ENCODE measurements at places on chromosomes 1 and 21.

DNA sequence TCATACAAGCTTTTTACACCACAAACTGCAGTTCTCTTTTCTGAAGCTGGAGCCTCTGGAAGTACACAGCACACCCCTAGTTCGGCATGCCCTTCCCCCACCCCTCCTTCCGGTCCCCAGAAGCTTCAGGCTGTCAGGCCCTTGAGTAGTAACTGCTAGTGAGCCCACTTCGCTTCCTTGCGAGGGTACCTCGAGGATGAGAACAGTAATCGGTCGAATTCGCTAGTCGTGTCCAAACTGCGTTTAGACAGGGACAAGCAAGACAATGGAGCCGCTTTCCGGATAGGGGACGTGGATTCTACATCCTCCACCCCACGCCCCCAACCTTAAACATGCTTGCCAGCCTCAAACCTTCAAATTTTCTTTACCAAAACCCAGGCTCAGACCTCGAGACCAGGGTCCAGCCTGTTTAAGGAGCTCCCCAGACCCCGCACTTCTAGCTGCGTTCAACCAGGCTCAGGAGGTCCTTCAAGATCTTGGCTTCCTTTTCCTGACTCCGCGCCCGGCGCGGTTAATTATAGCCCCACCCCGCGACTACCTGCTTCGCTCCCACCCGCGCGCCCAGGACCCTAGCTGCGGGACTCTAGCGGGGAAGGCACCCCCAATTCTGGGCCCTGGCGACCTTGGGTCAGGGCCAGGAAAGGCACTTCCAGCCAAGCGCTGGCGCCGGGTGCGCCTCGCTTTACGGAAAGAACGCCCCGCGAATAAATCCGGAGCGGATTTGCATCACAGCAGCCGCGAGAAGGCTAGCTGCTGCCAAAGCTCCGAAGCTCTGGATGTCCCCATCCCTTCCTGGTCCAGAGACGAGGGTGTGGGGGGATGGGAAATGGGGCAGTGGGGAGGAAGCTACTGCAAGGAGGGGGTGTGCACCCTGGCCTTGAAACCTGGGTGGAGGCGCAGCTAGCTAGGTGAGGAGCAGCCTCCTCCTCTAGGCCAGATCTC lies 8.1 kb upstream of the TSPAN1 start:
- DNase-seq: no peak

- no peak for DNase-seq
These were observed 75.4 kb downstream of the TENT5C start for GRCh38 chr1:117681093-117681900.

DNA sequence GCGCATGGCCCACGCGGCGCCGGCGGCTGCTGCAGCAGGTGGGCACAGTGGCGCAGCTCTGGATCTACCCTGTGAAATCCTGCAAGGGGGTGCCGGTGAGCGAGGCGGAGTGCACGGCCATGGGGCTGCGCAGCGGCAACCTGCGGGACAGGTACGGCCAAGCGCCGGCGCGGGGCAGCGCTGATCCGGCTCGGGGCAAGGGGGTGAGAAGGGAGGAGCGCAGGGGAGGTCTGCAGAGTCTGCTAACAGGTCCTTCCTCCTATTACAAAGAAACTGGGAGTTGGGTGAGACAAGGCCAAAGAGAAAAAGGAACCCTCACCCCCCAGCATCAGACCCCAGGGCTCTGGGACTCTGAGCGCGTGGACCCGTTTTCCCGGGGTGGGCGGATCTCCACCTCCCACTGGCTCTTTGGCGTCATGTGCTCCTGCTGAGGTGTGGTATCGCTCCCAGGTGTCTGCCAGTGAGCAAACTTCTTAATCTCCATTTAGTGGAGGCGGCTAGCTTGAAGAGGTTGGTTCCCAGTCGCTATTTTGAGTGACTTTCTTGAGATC lies 431 bp downstream of the MTARC1 start:
- DNase-seq: no peak

DNA sequence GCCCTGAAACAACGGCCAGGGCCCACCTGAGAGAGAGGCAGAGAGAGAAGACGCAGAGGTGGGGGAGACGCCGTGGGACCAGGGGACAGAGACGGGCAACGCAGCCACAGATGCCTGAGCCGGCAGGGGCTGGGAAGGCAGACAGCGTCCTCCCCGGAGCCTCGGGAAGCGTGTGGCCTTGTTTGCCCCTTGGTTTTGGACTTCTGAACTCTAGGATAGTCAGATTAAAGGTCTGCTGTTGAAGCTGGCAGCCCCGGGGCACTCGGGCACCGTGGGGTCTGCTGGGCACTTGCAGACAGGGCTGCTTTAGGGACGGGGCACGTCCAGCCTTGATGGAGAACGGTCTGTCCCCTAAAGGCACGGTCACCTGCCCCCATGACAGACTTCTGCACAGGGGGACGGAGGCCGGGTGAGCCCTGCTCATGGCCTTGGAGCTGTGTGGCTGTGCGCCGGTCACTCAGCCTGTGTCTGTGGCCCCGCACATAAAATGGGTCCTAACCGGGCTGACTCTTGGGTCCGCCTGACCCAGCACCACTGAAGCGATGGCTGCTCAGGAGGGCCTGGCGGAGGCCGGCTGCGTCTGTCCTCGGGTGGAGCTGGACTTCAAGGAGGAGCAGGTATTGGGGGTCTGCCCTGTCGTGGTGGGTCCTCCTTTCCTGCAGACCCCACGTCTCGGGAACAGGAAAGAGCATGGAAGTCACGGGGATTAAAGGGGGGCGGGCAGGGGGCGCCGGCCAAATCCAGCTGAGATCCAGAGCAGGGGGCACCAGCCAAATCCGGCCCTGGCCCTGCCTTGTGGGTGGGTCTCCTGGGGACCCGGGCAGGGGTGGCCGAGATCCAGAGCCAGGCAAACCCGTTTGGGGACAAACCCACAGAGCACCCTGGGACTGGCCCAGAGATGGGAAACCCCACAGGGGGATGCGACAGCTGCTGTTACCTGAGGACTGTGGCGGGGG lies 9.6 kb upstream of the RNF223 start:
- no peak for DNase-seq

DNA sequence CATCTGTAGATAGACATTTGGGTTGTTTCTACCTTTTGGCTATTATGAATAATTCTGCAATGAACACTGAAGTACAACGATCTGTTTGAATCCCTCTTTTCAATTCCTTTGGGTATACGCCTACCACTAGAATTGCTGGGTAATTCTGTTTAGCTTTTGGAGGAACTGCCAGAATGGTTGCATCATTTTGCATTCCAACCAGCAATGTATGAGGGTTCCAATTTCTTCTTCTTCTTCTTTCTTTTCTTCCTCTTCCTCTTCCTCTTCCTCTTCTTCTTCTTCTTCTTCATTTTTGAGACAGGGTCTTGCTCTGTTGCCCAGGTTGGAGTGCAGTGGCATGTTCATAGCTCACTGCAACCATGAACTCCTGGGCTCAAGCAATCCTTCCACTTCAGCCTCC lies 13.8 kb upstream of the THEM5 start:
- DNase-seq: no peak

DNA sequence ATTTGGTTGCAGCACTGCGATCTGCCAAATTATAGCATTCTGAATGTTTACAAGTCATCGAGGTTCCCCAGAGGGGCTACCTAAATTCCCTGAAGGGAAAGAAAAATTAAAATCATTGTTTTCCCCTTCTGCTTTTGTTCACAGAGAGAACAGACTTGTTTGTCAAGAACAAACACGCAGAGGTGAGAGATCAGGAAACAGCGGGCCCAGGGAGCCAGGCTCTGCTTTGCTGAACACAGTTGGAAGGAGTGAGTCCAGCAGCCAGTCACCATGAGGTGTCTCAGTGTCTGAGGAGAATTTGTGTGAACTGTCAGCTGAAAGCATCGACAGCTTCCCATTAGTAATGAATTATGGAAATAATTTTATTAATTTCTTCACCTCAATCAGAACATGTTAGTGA lies 52.5 kb downstream of the RWDD3 start:
- DNase-seq: no peak

- no peak for DNase-seq
These were observed 44.2 kb downstream of the MTF2 start for GRCh38 chr1:93123201-93123783.

DNA sequence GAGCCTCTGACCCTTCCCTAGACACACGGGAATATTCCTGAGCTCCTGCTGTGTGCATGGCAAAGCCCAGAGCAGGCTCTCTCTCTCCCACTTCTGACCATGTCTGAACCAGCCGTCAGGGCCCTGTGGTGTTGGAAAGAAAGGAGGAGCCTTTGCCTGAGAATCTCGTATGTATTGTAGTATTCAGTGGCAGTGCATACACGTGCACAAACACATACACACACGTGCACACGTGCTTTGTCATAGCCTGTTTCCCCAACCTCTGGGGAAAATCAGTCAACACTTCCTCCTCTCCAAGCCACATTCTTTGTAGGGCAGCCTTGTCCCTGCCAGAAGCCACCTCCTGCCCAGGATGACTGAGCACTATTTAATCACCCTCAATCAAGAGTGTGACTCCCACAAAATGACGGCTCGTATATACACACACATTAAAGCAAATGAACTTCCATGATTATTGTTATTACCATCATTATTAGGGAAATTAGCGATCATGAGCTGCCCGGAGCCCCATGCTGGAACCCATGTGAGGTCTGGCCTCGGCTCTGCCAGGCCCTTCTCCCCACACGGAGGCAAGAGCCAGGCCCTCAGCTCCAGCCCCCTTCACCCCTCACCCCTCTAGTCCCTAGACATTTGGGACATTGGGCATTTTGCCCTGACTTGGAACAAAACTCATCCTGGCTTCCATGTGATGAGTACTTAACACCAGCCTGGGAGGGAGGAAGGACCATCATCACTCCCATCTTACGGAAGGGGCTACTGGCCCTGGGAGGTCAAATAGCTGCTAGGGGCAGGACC lies 331.9 kb downstream of the NPHP4 start:
- DNase-seq: no peak

DNA sequence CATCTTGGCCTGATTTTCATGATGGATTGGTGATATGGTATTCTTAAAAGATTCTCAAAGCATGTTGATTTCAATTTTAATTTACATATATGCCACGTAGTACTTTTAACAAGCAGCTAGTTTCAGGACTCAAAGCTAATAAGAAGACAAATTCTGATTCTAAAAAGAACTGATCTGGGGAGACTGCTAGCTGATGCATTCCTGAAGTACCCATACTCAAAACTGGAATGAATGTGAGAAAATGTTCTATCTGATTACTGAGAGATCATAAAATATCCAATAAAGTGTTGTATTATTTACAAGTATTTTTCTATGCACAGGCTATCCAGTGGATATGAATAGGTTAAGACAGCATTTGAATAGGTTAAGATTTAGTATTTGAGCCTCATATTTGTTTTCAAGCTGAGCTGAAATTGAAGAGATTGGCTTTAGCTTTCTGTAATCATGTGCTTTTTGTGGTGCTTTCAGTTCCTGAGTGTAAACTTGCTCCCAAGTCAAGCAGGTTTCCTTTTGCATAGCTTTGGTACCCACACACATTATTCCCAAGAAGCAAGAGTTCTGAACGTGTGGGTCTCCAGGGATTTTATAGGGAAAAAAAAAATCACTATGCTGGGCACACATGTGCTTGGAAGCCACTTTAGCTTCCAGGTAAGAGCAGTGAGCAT lies 114.1 kb downstream of the VPS13D start:
- no peak for DNase-seq

- DNase-seq: no peak
These were observed 51.8 kb upstream of the COL18A1 start for GRCh38 chr21:45353200-45353599.

DNA sequence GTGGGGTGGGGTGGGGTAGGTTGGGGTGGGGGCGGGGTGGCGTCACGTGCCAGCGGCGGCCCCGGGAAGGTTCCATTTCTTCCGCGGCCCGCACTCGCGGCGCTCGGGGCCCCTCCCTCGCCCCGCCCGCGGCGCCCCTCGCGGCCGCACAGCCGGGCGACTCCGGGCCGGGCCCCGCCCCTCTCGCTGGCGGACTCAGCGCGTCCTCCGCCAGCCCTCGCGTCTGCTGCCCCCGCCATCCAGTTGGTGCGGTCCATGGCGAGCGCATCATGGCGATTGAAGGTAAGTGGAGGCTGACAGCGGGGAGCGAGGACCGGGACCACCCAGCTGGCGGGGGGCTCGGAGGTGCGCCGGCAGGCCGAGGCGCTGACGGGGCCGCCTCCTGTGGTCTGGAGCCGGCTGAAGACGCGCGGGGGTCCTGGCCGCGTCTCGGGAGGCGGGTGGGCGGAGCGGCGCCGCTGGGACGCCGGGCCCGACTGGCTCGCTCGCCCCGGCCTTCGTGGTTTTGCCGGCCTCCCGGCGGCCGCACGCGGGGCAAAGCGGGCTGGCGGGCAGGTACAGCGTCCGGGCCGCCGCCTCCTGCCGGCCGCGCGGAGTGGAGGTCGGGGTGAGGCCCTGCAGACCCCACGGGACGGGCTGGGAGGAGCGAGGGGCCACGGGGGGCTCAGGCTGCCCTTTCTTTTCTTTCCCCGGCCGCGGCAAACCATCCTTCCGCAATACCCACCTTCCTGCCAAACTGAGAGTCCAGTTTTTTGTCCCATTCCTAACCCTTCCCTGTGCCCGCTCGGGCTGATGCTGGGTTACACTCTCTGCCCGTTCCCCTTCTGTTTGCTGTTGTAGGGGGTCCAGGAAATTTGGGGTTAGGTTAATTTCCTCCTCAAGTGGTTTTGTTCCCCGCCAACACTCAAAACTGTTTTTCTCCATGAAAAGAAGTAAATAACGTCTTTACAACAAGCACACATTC lies at the start of gene SYT14:
Gene SYT14 (plus strand): TSS at position 222 of the 964 bp plus-strand sequence. CDS start 48 bp downstream, at position 270.
- no peak for DNase-seq

DNA sequence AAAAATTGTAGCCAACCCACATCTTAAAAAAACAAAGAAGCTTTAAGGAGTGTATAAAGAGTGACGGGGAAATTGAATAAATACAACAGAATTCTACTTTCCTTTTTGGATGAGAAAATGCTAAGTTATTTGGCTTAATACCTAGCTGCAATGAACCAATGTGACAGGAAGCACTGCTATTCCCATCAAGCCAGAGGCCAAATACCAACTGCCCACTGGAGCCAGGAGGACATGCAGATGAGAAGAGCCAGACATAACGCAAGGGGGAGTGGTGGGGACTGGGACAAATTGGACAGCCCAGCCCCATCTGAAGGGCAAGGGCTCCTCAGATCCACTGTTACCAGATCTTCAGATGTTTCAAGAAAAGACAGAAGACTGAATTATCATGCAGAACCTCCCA lies 25.7 kb downstream of the DNAJC11 start:
- DNase-seq: no peak

DNA sequence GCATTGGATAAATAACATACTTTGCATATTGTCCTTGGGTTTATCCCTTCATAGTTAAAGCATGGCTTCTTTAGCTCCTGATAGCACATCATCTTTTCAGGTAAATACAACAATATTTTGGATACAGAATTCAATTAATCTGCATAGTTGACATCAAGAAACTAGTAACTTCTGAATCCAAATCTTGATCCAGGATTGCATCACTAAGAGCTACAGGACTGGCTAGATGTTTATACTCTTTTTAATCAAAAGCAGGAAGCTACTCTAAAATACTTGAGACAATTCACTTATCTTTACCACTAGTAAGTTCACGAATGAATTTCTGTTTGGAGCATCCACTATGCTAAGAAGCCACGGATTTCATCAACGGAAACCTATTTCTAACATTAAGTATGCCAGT lies 54.2 kb upstream of the SLC44A3 start:
- no peak for DNase-seq
